ENCODE measurements at places on chromosomes 2 and 18.
A peak's percentile ranks its signal among the peaks of the same experiment; 100 is the strongest.

GRCh38 chr2:209821806-209822205 lies 50.2 kb downstream of the UNC80 start:
- peak; percentile 23 for DNase-seq

DNA sequence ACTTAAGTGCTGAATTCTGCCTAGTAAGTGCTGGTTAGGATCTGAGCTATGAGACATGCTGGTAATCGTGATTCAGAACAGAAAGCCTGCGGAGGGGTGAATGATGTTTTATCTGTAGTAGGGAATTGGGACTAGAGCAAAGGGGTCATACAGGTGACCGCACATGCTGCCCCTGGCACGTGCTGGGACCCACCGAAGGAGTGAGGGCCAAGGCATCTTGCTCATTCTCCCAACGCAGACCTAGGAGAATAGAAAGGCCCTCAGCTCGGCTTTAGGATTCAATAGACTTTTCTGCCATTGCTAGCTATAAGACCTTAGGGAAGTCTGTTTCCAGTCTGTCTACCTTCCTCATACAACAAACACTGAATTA lies 8.8 kb upstream of the SMAD7 start:
- no peak for DNase-seq

DNA sequence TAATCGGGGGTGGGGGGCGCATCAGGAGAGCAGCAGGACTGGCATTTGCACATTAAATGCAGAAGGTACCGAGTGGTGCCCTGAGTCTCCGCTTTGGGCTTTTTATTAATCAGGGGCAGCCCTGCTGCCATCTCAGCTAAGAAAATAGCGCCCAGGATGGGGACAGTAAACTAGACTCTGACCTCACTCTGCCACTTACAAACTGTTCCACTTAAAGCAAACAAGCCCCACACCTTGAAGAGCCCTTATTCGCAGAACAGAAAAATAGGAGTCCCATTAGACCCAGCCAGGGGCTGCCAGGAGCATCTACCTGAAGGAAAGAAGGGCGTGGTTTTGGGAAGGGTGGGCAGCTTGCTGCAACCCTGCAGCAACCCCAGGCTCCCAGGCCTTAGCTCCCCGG lies 165.3 kb downstream of the TNS1 start:
- no peak for DNase-seq

DNA sequence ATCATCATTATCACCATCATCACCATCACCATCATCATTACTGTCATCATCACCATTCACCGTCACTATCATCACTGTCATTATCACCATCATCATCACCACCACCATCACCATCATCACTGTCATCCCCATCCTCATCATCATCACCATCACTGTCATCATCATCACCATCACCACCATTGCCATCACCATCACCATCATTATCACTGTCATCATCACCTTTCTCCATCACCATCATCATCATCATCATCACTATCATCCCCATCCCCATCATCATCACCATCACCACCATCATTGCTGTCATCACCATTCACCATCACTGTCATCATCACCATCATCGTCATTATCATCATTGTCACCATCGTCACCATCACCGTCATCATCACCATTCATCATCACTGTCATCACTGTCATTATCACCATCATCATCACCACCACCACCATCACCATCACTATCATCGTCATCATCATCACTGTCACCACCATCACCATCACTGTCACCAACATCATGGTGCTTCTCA lies 9.8 kb downstream of the HPCAL1 start:
- no peak for DNase-seq

DNA sequence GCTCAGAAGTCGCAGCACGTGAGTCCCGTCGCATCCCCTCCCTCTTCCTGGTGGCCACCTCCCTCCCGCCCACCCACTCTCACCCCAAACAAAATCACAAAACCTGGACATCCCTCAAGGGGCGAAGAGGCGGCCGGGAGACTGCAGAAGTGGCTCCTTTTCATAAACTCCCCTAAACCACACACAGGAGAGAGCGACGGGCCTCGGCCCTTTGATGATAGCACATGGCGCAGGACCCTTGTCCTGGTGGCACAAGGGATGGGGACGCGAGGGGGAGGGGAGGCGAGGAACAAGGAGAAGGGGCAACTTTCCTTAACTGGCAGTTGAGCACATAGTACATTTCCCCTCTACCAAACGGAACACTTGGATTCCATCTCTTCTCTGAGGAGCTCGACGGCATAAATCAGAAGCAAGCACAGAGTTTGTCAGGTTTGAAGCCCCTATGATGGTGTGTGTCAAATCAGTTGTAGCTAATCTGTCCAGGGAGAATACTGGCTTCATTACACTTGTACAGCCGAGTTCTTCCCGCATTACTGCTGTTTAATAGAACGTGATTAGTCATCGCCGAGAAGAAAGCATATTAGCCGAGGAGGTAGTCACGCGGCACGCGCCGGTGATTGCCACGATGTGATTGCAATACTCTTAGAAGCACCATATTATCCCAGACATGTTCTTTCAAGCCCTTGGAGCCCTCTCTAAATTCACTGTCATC lies 43.8 kb downstream of the GBX2 start:
- no peak for DNase-seq

- DNase-seq, result no peak
Measured at GRCh38 chr2:33620-34019, 12.7 kb downstream of the FAM110C start.

DNA sequence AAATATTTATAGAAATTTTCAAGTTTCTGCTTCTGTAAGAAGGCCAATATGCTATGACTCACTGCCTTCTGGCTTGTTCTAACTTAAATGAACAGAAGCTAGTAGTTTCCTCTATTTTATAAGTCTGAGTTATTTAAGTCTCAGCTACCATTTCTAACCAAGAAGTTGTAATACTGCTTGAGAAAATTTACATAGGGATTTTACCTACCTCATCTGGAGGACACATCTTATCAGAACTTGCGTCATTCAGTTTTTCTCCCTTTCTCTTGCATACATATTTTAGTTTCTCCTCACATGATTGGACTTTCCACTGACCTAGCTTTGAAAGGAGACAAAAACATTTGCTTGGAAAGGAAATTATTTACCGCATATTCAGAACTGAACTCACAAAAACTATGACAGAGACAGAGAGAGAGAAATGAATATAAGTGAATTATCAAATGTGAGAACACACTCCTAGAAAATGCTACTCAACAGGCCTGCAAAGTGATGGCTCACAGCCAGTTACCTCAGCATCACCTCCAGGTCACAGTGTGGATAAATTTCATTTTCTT lies 81.1 kb upstream of the CD302 start:
- DNase-seq, result peak; percentile 90

DNA sequence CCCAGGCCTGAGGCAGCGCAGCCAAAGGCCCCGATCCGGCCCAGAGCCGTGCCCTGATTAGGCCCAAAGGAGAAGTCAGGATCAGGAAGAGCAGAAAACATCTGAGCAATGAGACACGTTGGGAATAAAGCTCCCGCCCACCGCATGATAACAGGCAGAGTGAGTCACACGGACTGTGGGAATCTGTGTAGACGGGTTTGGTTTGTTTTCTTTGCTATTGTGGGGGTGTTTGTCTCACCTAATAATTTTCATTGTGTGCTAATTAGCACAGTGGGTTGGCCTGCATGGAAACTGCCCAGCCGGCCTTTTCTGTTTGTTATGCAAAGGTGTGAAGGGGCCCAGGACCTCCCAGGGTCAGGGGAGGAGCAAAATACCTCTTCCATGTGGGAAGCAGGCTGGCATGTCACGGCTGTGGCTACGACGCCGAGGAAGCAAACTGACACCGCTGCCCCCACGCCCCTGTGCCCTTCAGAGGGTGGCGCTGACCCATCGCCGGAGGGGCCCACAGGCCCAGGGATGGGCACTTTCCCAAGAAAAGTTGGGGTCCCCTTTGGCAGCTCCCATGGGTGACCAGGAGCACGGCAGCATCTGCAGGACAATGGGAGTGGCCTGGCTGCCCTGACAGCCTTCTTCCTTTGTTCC lies 68.4 kb upstream of the CTDP1 start:
- peak; percentile 35 for DNase-seq

- DNase-seq, result no peak
Measured at GRCh38 chr2:48180557-48180956, 274.3 kb upstream of the FBXO11 start.

GRCh38 chr2:187081461-187081860 lies 232.5 kb upstream of the ZSWIM2 start:
- DNase-seq, result no peak

DNA sequence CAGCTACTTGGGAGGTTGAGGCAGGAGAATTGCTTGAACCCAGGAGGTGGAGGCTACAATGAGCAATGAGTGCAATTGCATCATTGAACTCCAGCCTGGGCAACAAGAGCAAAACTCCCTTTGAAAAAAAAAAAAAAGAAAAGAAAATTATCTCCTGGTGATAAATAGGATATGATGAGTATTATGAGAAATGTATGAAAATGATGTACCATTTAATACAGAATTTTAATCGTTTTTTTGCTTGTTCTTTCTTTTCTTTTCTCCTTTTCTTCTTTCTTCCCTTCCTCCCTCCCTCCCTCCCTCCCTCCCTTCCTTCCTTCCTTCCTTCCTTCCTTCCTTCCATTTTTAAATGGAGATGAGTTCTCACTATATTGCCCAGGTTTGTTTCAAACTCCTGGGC lies 40.4 kb downstream of the TTC27 start:
- DNase-seq, result no peak

DNA sequence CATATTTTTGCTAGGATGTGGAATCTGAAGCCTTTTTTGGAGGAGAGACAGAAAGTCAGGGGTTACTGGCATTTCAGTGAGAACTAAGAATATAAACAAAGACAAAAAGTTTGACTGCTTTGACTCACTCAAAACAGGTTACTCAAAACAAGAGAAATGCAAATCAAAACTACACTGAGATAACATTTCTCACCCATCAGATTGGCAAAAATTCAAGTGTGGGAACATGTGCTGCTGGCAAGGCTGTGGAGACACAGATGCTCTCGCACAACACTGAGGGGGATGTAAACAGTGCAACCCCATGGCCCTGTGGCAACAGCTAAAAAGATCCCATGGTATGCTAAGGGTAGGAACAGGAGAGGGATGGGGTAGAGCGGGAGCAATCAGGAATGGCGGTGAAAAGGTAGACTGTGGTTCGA lies 86.6 kb downstream of the DTNB start:
- DNase-seq, result no peak

GRCh38 chr18:44764863-44765262 lies 84.2 kb downstream of the SETBP1 start:
- DNase-seq, result no peak

DNA sequence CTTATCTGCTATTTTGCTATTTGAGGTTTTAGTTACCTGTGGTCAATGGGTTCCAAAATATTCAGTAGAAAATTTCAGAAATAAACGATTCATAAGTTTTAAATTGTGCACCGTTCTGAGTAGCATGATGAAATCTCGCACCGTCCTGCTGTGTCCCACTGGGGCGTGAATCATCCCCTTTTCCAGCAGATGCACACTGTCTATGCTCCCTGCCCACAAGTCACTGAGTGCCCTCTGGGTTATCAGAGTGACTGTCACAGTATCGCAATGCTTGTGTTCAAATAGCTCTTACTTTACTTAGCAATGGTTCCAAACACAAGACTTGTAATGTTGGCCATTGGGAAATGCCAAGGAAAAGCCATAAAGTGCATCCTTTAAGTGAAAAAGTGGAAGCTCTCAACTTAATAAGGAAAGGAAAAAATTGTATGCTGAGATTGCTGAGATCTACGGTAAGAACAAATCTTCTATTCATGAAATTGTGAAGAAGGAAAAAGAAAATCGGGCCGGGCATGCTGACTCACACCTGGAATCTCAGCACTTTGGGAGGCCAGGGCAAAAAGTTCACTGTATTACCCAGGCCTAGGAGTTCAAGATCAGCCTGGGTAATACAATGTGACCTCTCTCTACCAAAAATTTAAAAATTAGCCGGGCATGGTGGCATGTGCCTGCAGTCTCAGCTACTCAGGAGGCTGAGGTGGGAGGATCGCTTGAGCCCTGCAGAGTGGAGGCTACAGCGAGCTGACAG lies 13.3 kb downstream of the COL4A3 start:
- DNase-seq, result no peak

GRCh38 chr2:25954199-25954752 lies 28.0 kb downstream of the KIF3C start:
- DNase-seq, result no peak

- DNase-seq, result no peak
Measured at GRCh38 chr2:118830118-118830517, 17.3 kb downstream of the EN1 start.

- DNase-seq, result no peak
Measured at GRCh38 chr18:21264651-21265050, 22.6 kb downstream of the GREB1L start.

- peak; percentile 50 for DNase-seq
Measured at GRCh38 chr2:55115761-55116597, 65.7 kb upstream of the RTN4 start.

DNA sequence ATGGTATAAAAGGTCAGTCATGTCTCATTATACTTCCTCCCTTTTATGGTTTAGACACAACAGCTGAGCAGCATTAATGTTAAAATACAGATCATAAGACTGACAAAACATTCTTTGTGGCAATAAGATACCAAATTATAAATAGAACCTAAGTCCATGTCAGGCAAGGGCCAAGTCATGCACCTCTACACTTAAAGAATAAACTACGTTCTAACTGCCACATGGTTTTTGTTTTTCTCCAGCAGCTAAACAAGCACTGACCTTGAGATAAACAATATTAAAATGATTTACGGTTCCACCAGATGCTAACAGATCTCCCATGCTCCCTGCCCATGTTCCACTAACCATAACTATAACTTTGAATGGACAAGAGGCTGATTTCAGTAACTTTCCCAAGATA lies 368.6 kb upstream of the TFPI start:
- DNase-seq, result no peak

GRCh38 chr2:239897596-239898235 lies 127.4 kb downstream of the NDUFA10 start:
- DNase-seq, result no peak

DNA sequence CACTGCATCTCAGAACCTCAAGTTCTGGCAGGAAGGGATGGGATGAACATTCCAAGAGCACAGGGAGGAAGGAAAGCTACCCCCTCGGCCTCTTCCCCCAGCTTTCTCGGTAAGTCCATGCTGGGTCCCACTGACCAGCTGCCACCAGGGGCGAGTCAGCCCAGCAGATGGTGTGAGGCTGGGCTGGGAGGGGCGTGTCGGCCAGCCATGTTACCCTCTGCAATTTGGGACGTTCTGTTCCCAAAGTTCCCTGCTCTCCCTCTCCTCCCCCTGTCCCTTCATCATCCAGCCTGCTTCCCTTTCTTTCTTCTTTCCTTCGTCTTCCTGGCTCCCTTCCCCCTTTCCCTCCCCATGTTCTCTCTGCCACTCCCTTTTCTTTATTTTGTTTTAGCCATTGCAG lies 74.3 kb upstream of the TNP1 start:
- DNase-seq, result no peak

DNA sequence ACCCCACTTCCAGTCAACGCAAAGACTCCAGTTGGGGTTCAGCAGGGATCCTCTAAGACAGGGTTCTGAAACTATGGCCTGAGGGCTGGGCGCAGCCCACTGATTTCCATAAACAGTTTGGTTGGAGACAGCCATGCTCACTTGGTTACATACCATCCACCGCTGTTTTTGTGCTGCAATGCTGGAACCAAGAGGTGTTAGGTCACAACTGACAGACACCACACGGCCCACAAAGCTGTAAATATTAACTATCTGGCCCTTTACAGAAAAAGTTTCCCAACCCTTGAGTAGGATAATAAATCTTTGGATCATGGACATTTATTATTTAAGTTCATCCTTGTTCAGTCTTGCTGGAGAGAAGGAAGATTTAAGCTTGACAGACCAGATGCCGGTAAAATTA lies 8.4 kb upstream of the CD226 start:
- DNase-seq, result no peak

Measured in inflammatory macrophage treated with lipopolysaccharide for 1 hour (primary cell).